Cerebellar cortex (tissue), 1 donor: ENCODE measurements at places on chromosomes 5 and 9.

DNA sequence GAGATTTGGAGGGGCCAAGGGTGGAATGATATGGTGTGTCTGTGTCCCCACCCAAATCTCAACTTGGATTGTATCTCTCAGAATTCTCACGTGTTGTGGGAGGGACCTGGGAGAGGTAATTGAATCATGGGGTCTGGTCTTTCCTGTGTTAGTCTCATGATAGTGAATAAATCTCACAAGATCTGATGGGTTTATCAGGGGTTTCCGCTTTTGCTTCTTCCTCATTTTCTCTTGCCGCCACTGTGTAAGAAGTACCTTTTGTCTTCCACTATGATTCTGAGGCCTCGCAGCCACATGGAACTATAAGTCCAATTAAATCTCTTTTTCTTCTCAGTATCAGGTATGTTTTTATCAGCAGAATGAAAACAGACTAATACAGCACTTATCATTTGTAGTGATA is 29.5 kb upstream of the SPIN1 start:
- DNase-seq, result no peak

GRCh38 chr5:15940905-15941304 is 238.7 kb downstream of the MARCHF11 start:
- no peak for DNase-seq

DNA sequence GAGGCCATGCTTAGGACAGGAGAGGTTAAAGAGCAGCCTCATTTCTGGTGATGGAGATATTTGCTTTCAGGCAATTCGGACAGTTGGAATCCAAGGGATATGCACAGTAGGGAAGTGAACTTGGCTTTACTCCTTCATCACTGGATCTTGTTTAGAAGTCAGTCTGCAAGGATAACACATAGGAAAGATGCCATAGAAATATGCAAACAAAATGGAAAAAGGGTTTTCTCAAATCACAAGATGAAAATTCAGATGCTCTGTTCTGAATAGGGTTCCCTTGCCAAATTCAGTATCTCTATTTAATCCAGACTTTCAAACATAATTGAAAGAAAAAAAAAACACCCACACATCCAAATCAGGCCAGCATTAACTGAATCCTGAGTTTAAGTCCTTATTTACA is 166.9 kb downstream of the MEF2C start:
- no peak for DNase-seq

DNA sequence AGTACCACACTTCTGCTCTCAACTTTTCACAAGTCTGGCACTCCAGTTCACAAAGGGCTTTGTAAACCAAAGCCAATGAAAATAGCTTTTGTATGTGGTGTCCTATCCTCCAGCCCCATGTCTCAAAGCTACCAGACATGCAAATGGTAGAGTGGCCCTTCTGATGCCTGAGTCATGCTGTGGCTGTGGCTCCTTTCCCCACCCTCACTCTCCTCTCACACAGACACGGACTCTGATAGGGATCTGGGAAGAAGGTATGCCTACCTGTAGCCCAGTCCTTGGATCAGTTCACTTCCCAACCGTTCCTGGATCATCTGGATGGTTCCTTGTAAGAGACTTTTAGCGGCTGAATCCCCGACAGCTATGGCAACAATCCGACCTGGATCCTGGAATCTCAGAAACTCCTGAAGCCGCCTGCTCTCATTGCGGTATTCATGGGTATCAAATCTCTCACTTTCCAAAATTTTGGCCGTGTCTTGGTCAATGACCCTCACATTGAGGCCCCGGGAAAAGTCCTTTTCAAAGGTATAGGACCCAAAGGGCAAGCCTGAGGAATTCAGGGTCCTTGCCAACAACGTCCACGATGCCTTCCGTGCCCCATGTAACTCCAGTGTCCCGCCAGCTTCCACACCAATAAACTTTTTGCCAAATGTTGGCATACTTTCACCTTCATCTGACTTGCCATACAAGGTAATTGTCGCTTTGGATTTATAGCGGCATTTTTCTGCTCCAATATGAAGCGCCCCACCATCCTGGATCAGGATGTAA is 23.4 kb downstream of the CEMIP2 start:
- DNase-seq, result no peak

DNA sequence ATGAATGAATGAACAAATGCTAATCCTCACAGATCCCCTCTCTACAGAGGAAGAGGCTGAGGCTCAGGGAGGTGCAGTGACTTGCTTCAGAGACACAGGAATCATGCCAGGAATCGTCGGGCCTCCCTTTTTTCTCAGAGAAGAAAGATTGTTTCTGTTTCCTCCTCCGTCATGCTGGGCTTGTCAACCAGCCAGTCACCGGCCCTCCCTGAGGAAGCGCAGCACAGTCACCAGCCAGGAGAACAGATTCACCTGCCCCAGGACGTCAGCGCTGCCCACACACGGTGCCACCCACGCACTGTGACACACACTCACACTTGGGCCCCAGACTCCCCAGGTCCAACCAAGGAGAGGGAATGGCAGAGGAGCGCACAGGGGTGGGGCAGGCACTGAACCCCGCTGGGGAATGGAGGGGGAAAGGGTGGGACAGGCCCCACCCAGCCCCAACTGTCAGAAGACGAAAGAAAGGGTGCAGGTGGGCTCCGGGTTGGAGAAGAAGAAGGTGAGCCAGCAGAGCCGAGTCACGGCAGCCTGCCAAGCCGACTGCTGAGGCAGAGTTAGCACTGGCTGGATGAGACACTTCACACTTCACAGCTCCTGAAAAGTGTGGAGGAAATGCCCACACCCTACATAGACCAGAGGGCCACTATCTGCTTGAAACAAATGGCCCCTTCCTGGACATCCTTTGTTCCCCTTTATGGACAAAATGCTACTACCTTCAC is 13.8 kb upstream of the ERGIC1 start:
- DNase-seq, result peak; percentile 51
